ENCODE measurements at places on chromosomes 12 and 14.

GRCh38 chr12:70854138-70854537 is 66.4 kb downstream of the PTPRR start:
- DNase-seq: no peak

GRCh38 chr12:12965836-12966235 is 13.9 kb upstream of the GPRC5D start:
- DNase-seq: no peak

- no peak for DNase-seq
Measured at GRCh38 chr14:51880835-51881580, 20.6 kb downstream of the GNG2 start.

DNA sequence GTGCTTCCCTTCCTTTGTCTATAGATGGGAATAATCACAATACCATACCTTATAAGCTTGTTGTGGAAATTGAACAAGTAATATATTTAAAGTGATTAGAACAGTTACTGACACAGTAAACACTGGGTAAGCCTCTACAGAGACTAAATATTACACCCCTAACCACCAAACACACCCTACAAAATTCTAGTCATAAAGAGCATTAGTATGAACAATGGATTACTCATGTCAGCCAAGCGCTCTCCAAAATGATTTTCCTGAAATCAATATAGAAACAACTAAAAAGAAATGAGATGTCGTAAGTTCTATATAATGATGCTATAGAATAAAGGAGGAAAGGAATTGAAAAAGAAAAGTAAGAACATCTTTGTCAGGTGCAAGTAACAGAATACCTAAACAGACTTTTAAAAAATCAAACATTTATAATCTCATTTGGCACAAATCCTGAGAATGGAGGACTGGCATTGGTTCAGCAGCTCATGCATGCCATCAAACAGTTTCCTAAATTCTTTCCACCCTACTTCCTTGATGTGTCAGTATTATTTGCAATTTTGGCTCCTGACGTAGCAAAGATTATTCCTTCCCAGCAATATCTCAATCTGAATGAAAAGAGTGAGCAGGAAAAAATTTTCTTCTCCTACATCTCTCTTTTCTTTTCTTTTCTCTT is 118.0 kb downstream of the SINHCAF start:
- no peak for DNase-seq

- DNase-seq: no peak
Measured at GRCh38 chr14:77372304-77372841, 4.5 kb downstream of the TMED8 start.

- no peak for DNase-seq
Measured at GRCh38 chr12:2092890-2093289, 40.1 kb downstream of the CACNA1C start.

DNA sequence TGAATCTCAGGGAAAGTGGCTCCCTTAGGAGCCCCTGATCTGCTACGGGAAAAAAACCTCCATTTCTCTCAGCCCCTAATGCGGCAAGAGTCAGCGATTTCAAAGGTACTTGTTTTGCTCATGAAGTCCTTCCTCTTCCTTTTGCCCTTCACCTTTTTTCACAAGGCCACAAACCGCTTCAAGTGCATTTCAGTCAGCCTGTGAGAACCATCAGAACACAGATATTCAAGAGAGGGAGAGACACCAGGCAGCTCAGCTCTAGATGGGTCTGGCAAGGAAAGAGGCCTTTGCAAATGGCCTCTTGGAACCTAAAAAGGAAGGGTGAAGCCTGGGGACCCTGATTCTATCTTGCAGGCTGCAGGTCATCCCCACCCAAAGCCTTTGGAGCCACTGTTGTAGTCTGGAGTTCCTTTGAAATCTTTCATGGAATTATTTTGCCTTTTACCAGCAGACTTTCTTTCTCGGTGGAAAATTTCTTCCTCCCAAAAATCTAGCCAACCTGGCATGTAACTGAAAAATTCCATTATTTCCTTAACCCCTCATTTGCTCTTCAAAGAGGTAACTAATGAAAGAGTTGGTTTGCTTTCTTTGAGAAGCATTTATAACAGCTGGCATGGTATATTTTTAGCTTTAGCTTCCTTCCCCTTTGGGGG is 145.0 kb downstream of the SAMD4A start:
- no peak for DNase-seq

- no peak for DNase-seq
Measured at GRCh38 chr14:32480337-32480736, 151.2 kb downstream of the AKAP6 start.

DNA sequence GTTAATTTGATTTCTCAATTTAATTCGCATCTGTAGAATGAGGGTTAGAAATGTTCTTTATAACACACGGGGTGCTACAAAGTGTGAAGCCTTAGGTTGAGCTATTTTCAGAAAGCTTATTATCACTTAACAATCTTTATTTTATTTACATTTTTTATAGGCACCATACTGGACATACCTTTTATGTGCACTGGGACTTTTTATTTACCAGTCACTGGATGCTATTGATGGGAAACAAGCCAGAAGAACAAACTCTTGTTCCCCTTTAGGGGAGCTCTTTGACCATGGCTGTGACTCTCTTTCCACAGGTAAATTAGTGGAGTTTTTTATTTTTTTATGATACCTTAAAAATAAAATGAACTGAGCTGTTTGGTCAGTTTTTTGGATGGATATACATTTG is 16.5 kb downstream of the CHPT1 start:
- no peak for DNase-seq

DNA sequence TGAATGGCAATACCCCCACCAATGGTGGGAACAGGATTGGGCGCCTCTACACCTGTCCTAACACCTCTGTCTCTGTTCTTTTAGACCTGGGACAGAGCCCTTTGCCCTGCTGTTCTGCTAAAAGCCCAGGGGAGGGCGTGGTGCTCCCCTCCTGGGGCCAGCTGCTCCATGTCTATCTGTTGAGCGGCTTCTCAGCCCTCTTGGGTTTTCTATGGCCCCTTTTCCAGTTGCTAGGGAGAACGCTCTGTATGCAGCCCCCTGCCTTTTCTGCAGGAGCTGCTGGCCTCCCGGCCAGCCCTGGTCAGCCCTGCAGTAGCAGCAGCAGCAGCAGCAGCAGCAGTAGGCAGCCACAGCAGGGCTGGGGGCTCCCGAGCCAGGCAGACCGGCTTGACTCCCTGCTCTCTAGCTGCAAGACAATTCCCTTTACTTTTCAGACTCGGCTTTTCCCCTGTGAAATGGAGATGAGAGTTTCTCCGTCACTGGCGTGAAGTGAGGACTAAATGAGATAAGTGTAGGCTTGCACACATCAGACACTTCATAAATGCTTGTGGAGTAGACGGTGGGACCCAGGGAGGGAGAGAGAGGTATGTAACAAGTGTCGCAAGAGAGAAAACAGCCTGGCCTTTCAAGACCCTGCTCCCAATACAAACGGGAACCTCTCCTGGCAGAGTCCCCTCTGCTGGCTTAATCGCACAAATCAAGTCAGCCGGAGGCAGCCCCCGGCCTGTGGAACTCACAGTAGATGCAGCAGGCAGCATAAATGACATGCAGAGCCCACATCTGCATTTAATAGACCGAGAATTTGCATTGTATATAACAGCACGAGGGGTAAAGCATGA is 1.0 kb downstream of the RTL1 start:
- DNase-seq: no peak

- no peak for DNase-seq
Measured at GRCh38 chr12:130633771-130634170, 82.3 kb downstream of the RIMBP2 start.

GRCh38 chr14:53608369-53608768 is 348.3 kb downstream of the BMP4 start:
- DNase-seq: no peak

- DNase-seq: no peak
Measured at GRCh38 chr12:115507951-115508722, 769.4 kb downstream of the MED13L start.

- DNase-seq: no peak
Measured at GRCh38 chr14:31752867-31753661, 191.9 kb downstream of the NUBPL start.

- DNase-seq: no peak
Measured at GRCh38 chr12:120720234-120720986, 5.2 kb upstream of the ACADS start.

- no peak for DNase-seq
Measured at GRCh38 chr12:27515671-27516070, 8.3 kb upstream of the PPFIBP1 start.

GRCh38 chr12:19206493-19207077 is 77.1 kb downstream of the PLEKHA5 start:
- DNase-seq: no peak

DNA sequence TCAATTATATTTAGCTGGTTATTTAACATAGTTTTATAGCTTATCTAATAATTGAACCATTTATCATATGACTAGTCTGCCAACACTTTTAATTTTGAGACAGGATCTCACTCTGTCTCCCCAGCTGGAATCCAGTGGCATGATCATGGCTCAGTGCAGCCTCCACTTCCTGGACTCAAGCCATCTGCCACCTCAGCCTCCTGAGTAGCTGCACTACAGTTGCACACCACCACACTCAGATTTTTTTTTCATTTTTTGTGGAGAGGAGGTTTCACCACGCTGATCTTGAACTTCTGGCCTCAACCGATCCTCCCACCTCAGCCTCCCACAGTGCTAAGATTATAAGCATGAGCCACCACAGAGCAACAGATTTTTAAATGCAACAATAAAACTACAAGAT is 151.4 kb upstream of the MDGA2 start:
- no peak for DNase-seq

- DNase-seq: no peak
Measured at GRCh38 chr12:104665296-104665695, 208.5 kb downstream of the CHST11 start.

GRCh38 chr14:23186913-23187654 is 3.6 kb upstream of the SLC7A8 start:
- no peak for DNase-seq

GRCh38 chr14:59997449-59997848 is 77.5 kb downstream of the LRRC9 start:
- no peak for DNase-seq

DNA sequence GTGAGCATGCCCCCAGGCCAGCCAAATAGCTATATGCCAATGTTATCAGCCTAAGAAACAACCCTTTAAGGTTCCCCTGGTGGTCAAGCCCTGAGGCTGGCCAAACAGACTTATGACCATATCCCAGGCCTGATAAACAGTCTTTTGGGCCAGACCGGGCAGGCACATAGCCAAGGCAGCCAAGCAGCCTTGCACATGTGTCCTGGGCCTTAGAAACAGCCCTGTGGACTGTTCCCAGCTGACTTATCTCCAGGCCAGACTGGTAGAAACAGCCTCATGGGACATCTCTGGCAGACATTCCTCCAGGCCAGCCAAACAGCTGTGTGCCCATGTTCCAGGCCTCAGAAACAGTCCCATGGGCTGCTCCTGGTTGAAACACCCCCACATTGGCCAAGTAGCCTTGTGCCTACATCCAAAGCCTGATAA is 295.0 kb upstream of the MGAT4C start:
- no peak for DNase-seq

- no peak for DNase-seq
Measured at GRCh38 chr12:21350975-21351374, 16.3 kb upstream of the SLCO1A2 start.

DNA sequence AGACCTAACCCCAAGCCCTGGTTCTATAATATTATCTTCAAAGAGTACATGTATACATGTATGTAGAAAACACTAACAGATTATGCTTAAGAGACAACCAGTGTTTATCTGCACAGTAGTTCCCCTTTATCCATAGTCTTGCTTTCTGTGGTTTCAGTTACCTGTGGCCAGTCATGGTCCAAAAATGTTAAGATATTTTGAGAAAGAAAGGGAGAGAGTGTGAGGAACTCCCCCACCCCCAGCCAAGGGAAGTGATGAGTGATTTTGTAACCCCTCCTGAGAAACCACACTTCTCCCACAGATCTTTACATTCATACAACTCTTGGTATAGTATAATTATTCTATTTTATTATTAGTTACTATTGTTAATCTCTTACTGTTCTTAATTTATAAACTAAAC is 77.3 kb upstream of the CNTN1 start:
- no peak for DNase-seq

DNA sequence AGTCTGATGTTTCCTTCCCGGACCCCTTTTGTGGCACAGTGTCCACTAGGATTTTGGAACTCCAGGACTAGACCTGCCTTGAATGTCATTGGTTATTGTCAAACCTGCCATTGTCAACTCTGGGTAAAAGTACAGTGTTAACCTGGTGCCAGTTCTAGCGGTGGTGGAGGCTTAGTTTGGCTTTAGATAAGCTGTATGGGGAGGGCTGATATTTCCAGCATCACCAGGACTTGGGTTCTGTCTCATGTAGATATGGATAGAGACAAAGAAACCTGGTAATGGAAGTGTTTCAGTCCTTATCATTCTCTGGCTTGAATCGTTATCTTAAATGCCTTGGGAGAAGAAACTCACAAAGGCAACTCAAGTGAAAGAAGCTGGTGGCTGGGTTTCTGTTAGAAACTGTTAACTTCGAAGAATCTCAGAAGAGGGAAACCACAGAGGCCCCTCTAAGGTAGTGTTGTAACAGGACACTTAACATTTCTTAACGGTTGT is 10.6 kb downstream of the CHST11 start:
- no peak for DNase-seq

- no peak for DNase-seq
Measured at GRCh38 chr14:61704554-61704953, 9.2 kb downstream of the HIF1A start.

All from T-helper 2 cell treated with Interferon-gamma antibody and Interleukin-4, amounts not matched to agents 5 μg/mL and 100 μg/mL, for 36 hours (primary cell).